8988T (cell line): ENCODE measurements at places on chromosomes 12 and 14.

DNA sequence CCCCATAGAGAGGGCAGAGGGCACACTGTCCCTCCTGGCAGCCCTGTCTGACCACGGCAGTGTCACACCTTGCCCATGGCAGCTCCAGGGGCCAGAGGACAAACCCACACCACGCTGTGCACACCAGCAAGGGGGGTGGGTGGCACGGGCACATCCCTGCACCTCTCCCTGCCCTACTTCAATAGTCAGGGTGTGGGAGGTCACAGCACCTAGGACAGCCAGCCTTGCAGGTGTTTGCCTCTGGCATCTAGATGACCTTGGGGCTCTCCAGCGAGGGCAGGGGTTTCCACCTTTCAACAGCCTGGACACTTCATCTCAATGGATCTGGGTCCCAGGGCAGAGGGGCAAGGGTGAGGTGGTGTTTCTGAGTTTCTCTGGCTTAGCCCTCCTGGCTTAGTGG, 69.2 kb downstream of the LGMN start:
- DNase-seq = no peak

GRCh38 chr14:60845523-60845922, 111.0 kb downstream of the MNAT1 start:
- DNase-seq = no peak

GRCh38 chr14:84001023-84001422, 1528.9 kb upstream of the FLRT2 start:
- no peak for DNase-seq

DNA sequence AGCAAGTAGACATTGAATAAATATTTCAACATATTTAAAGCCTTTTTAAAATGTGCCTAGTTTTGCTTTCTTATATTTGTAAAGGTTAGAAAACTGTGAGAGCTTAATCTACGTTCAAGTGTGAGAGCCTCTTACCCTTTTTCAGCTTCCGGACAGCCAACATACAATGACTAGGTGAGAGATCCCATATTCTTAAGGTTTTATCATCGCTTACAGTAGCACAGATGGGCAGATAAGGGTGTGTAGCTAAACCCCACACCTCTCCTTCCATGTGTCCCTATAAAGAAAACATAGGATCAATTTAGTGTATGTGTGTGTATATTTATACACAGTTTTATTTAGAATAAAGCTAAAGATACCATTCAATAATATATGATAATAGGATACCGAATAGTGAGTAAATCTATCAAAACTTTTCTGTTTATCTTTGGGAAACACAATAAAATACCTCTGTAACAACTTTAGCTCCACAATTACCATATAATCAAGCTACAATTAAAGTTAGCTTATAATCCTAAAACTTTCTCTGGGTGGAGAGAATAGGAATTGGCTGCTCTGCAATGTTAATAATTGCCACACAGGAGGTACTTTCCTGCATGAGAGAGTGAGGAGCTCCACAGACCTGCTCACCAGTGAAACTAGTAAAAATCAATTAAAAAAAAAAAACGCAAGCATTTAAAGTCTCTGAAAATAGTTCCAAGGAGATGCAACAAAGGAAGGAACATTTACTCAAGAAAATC, 110.8 kb downstream of the EML5 start:
- DNase-seq = no peak

DNA sequence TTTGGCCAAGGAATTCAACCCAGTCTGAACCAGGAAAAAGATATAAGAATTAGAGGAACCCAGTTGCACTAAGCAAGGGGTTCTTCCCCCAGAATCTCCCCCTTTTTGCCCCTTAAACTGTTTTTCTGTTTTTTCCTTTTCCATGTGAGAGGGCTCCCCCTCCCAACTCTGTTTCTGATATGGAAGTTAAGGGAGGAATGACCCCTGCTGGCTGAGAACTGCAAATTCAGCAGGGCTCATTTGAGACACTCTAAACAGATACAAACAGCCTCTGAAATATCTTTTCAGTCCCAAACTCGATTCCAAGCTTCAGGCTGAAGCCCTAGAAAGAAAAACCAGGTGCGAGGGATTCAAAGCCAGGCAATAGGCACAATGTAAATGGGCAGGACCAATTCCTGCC, 132.7 kb downstream of the SLC41A2 start:
- DNase-seq = no peak

DNA sequence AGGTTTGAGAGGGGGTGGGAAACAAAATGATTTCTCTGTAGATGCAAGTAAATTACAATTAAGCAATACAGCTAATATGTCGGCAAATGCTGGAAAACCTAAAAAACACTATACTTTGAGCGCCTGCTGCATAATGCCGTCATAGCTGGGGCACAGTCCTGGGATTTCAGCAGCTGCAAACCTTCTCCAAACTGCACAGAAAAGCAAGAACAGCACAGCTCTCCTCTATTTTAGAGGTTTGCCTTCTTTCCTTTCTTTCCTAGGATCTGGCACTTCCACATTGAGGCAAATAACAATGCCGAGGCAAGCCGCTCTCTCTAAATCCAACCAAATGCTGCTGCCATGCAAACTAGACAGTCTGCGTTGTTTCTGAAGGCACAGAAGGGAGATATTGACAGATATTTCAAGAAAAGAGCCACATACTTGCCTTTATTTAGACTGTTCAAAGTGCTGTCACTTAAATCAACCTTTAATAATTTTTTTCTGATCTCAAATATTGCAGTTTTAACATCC, 287.1 kb upstream of the G2E3 start:
- no peak for DNase-seq

DNA sequence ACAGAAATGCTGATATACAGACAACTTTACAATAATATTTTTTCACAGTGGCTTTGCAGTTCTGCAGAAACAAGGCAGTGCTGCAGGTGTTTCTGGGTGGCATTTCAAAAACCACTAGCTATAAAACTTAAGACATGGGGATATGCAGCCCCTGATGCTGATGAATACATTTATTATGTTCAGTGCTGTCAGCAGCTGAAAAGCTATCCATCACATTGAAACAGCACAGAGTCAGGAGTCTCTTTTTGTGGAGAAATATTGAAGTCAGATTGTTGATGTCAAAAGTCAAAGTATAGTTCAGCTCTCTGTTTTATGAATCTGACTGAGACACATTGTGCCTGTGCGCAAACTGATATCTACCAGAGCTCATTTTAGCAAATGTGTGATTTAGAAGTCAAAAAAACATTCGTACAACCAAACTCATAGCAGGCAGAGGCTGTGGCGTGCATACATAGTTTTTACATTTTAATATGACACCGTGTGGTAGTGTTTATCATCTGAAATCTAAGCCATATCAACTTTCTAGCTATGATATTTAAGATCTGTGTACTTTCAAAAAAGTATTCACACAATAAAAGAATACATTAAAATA, 467.6 kb downstream of the PRKD1 start:
- DNase-seq = no peak

GRCh38 chr12:76922866-76923265, 44.0 kb upstream of the CSRP2 start:
- no peak for DNase-seq
